DMS53 (cell line): ENCODE measurements at places on chromosomes 11 and 22.
A peak's percentile ranks its signal among the peaks of the same experiment; 100 is the strongest.

DNA sequence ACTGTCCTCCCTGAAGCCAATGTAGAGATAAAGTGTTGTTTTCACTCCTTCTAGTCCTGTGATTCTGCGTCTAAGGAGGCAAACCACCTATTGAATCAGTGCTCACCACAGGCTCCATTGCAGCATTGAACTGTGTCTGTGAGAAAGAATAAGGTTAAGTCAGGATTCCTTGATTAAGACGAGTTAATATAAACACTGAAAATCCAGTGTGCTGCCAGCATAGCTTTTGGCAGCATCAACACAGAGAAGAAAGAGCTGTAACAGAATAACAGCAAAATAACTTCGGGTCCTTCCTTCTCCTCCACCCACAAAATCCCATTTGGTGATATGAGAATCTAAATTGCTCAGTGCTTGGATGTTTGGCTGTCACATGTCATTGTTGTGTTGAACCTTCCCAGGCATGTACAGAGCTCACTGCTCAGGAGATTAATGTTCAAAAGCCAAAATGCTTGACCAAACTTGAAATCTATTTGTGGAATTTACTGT, 185.2 kb upstream of the DDI1 start:
- DNase-seq = no peak

GRCh38 chr22:17548010-17548755, 15.1 kb upstream of the SLC25A18 start:
- no peak for DNase-seq

DNA sequence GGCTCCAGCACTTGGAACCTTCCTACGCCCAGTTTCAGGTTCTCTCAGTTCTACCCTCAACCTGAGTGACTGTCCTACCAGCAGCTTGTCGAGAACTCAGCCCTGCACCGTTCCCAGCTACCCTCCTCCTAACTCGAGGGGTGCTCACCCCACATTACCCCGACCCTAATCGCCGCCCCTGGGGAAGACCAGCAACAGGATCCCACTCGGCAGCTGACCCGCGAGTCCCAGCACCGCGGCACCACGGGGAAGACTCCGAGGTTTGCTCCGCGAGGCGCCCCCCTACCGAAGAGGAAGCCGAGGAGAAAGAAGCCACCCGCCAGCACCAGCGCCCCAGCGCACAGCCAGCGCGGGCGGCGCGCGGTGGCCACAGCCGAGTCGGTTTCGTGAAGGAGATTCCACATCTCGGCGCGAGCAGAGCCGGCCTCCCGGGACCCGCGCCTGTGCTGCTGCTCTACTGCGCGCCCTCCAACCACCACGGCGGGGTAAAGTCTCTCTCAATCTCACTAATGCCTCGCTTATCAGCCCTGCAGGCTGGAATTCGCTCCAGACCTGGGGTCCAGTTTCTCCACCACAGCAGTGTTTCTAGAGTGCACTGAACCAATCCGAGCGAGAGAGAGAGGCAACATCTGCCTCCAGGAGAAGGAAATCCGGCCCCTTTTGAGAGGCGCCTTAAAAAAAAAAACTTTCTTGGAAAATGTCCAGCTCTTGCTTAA, at the start of gene FOLH1:
FOLH1 (minus strand) TSS at position 597 of the 716 bp plus-strand sequence; CDS start at position 404, 193 bp downstream.
- DNase-seq = peak; percentile 79

- no peak for DNase-seq
Measured at GRCh38 chr11:32433101-32433913, 2.0 kb downstream of the WT1 start.

DNA sequence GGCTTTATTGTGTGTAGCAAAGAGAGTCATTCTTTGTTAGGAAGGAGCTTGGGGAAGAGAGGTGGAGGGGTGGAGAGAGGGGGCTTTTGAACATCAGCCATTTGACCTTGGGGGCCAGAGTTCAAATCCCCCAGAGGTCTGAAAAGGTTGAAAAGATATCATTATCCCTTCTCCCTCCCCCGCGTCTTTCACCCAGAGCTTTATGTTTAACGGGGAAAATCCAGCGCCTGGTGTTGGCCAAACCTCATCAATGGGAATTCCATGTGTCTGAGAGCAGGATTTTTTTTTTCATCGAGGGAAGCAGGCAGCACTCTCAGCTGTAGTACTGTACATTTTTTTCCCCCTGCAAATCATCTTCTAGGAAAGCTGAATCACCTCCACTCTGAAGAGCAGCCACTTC, 122.4 kb upstream of the HSD17B12 start:
- DNase-seq = no peak

DNA sequence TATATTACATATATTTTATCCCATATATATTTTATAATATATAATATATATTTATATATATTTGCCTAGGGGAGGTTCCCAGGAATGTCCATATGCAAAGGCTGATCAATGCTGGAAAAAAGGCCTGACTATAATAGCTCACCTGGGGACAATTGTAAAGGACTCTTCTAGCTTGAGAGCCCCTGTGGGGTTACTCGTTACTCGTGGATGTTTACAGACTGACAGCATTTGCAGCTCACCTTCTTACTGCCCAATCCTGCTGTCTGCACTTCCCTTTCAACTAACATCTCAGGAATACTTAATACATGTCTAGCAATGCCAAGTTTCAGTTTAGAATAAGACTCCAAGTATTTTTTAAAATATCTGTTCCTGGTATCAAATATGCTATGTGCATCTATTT, 1365.4 kb upstream of the RAG2 start:
- peak; percentile 1 for DNase-seq

DNA sequence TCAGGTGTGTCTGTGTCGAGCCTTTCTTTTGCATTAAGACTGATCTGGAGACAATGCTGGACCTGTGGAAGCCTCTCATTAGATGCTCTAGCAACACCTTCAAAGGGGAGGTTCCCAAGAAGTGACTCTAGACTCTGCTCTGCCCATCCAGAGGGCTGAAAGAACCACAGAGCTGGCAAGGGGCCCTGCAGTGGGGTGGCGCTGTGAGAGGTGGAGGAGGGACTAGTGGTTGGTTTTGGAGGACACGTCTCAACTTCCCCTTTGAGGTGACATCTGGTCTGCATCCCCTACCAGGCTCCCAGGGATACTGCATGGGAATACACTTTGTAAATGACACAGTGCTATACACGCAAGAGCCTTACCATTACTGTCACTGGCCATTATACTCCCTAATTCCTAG, 34.2 kb upstream of the SYT13 start:
- DNase-seq = no peak

DNA sequence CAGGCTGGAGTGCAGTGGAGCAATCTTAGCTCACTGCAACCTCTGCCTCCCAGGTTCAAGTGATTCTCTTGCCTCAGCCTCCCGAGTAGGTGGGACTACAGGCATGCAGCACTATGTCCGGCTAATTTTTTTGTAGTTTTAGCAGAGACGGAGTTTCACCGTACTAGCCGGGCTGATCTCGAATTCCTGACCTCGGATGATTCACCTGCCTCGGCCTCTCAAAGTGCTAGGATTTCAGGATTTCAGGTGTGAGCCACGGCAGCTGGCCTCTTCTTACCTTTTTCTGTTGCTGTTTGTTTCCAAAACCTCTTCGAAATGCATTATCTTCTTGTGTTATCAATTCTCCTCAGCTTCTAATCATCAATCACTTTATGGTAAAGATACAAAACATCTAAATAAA, 22.1 kb upstream of the TMEM135 start:
- DNase-seq = no peak

- DNase-seq = no peak
Measured at GRCh38 chr22:29914991-29915533, 32.1 kb downstream of the MTMR3 start.

- peak; percentile 62 for DNase-seq
Measured at GRCh38 chr11:101759771-101760450, 154.9 kb upstream of the CEP126 start.

- DNase-seq = no peak
Measured at GRCh38 chr11:111910676-111911562, 651 bp downstream of the CRYAB start.

GRCh38 chr11:36718451-36718850, 120.4 kb upstream of the RAG2 start:
- DNase-seq = no peak

- peak; percentile 47 for DNase-seq
Measured at GRCh38 chr11:30143098-30143705, 87.6 kb upstream of the FSHB start.
